Upper lobe of right lung (tissue), 1 donor: ENCODE measurements at places on chromosomes 6 and 20. TPM values are rescaled to one million over a fixed set of nuclear protein-coding genes. Genes with fewer than 3 reads are reported as not detected.

DNA sequence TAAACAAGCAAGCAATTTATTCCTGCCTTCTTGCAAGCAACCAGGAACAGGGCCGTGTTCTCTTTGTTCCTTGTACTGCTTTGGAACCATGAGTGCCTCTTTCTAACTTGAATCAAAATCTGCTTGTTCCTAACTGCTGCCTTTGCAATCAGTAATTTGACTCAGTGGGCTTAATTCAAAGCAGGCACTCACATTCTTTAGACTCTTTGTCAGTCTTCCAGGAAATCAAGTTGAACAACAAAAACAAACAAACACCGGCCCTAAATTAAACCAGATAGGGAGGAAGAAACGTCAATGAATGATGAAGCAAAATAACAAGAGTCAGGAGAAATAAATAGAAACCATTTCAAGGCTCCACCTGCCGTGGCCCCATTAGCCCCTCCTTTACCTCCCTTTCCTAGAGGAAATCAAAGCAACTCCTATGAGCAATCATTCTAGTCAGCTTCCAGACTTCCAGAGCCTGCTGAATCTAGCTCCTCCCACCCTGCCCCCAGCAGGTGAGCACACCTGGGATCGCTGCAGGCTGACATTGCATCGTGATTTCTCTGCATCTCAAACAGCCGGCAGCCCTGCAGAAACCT, 582.2 kb upstream of the FLRT3 start:
- DNase-seq, result peak; percentile 66

Gene GNAS
- total RNA-seq, result 746 TPM

Gene CDYL
- total RNA-seq, result 40.8 TPM

Gene NOX3
- not detected for total RNA-seq

DNA sequence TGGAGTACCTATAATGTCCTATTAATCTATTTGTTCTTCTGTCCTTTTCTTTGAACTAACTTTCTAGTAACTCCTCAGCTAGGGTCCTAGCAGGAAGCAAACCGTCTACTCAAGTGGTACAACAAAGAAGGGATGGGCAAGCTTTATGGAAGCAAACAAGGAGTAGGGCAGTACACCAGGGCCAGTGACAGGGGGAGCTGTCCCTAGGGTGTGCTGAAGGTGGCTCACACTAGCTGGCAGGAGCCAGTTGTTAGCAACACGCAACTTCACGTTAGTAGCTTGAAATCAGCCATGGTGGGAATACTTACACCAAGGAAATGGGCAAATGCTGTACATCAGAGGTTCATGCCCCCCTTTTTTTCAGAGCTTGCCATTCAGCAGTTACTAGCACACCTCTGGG, 74.0 kb upstream of the EYA2 start:
- no peak for DNase-seq

Gene BTNL2
- not detected for total RNA-seq

- DNase-seq, result peak; percentile 86
These were observed 11.5 kb upstream of the CDKN1A start for GRCh38 chr6:36666826-36667591.

DNA sequence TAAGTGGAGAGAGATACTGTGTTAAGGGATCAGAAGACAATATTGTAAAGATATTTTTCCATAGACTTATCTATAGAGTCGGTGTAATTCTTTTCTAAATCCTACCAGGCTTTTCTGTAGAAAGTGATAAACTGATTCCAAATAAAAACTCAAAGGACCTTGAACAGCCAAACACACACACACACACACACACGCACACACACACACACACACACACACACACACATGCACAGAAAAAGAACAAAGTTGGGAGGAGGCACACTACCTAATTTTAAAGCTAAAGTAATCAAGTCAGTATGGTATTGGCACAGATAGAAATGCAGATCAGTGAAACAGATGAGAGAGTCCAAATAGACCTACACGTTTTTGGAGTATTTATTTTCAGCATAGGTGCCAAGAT, 456.2 kb downstream of the CDC5L start:
- no peak for DNase-seq

DNA sequence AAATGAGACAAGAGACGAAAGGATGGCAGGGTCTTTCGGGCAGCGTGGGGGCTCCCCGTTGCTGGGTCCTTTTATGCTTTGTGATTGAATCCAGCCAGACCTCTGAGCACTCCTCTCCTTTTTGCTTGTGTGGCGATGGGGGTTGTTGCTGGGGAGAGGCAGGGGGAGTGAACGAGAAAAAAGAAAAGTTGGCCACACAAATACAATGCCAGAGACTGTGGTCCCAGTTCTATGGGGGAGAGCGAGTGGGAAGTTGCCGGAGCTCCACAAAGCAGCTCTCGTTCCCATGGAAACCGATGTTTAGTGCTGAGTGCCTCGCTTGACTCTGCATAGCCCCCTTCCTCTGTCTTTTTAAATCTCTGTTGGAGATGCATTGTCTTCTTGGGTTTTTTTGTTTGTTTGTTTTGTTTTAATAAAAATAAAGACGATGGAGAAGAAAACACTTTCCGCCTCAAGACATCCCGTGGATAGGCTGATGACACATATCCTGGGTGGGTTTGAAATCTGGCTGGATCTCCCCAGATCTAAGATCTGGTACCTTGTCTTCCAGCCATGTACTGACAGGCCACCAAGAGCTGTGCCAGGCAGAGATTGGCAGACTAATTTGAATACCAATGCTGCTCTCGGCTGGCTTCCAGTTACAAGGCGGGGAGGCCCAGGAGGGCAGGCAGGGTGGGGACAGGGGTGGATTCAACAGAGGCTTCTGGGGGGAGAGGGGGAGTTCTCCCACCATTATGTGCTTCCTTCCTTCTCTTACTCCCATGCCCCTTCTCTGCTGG, 529.3 kb downstream of the QKI start:
- no peak for DNase-seq

GRCh38 chr6:126351960-126352359, 12.0 kb downstream of the CENPW start:
- no peak for DNase-seq

- DNase-seq, result no peak
These were observed 2.5 kb downstream of the SASH1 start for GRCh38 chr6:148345176-148345575.

Gene GGTLC1
- 105 TPM for total RNA-seq

Gene AHI1
- total RNA-seq, result 33.4 TPM

DNA sequence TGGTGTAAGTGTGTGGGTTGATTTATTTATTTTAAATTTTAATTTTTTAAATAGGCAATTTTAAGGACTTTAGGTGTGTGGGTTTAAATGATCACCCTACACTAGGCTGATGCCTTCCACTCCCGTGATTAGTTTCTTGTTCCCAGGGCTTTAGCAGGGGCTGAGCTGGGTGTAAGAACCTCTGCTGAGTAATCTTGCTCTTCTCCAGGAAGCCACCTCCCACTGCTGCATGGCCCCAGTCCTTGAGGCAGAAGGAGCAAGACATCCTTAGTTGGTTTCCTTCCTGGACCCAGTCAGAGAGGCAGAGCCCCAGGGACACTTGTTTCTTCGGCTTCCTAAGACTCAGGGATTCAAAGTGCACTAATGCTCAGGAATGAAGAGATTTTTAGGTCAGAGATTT, 19.8 kb upstream of the CDC5L start:
- no peak for DNase-seq

DNA sequence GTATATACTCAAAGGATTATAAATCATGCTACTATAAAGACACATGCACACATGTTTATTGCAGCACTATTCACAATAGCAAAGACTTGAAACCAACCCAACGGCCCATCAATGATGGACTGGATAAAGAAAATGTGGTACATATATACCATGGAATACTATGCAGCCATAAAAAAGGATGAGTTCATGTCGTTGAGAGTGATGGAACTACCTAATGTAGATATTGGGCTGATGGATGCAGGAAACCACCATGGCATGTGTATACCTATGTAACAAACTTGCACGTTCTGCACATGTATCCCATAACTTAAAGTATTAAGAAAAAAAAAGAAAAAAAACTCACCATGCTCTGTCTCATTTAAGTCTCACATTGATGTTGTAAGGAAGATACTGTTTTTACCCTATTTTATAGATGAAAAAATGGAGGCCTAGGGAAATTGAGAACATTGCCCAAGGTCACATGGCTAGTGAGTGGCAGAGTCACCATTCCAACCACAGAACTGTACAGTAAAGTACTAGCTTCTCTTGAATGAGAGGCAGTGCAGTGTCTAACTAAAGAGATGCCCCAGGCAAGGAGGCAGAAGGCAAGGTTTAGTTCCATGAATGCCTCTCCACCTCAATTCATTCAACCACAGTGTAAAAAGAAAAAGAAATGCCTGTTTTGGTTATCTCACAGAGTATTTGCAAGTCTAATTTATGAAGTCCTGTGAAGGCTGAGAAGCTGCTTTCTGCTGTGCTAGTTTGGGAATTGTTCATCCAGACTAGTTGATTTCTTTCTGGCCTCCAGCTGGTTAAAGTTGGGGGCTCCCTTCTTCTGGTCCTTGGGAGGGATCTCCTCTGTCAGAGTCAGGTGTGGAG, 68.2 kb downstream of the FIG4 start:
- no peak for DNase-seq

DNA sequence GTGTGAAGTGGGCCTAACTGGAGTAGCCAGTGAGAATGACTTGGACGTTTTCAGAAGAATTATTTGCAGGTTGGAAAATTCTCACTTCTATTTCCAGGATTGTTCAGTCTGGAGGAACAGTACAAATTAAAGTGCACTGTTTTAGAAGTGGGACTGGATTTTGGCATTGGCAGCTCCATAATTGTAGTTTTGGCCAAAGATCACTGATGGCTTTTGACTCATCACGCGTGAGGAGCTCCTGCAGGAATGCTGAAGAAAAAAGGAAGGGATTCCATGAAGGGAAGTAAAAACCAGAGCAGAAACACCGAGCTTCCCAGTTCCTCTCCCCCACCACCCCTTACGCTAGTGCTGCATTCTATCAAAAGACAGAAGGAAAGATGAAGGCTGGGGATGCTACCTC, 103.5 kb downstream of the JARID2 start:
- DNase-seq, result no peak

DNA sequence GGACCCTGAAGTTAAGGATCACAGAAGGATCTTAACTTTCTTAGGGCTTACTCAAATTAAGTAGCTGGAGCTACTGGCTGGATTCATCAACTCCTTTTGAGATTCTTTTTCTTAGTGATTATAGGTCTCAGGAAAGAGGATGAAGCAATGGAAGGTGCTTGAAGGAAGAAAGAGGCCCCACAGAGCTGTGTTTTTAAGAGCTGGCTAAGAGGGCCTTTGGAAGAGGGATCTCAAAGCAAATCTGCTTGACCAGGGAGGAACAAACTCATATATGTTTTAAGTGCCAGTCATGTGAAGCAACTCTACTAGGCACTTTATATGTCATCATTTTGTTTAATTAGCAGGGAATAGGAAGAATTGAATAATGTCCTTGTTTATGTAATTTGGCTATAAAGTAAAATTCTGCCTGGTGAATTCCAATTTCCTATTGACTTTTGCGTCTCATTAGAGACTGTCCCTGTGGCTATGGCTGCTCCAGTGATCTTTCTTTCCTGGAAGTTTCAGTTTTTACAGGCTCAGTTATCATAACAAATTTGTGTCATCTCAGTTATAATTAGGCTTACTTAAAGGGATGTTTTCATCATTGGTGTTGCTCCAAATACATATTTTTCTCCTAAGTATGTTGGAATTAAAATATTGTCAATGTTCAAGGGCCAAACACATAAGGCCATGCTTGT, 222.8 kb upstream of the CITED2 start:
- DNase-seq, result no peak

Gene EFCAB8
- total RNA-seq, result 0.72 TPM

Gene KIF13A
- 59.0 TPM for total RNA-seq

- no peak for DNase-seq
These were observed 107.9 kb downstream of the BANF2 start for GRCh38 chr20:17807651-17808050.
